Chondrocyte (in vitro differentiated cells): ENCODE measurements at places on chromosomes 2 and 18. TPM values are rescaled to one million over a fixed set of nuclear protein-coding genes. Genes with fewer than 3 reads are reported as not detected.
A peak's percentile ranks its signal among the peaks of the same experiment; 100 is the strongest.

DNA sequence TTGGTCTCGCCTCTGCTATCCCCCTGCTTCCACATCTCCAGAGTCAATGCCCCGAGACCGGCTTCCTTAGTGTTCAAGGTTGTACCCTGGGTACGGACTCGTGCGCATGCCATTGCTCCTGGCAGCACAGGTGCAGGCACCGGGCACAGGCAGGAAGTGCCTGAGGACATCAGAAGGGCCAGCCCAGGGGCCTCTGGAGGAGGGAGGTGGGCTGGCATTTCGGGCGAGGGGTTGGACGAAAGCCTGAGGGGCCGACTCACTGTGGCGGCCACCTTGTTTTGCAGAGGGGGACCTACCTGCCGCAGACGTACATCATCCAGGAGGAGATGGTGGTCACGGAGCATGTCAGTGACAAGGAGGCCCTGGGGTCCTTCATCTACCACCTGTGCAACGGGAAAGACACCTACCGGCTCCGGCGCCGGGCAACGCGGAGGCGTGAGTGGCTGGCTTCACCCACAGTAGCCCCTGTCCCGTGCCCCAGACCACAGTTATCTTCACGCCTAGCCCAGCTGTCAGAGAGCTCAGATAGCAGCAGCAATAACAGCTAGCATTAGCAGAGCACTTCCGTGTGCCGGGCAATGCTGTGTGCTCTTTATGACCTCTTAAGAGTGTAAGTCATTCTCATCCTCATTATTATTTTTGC is 12.5 kb downstream of the ITM2C start:
- DNase-seq, result peak; percentile 79

- no peak for DNase-seq
These were observed 90.6 kb downstream of the LDLRAD4 start for GRCh38 chr18:13309031-13309747.

The ANTXR1 gene
- 207 to 351 TPM (median 347 TPM) in 3 replicates for total RNA-seq

DNA sequence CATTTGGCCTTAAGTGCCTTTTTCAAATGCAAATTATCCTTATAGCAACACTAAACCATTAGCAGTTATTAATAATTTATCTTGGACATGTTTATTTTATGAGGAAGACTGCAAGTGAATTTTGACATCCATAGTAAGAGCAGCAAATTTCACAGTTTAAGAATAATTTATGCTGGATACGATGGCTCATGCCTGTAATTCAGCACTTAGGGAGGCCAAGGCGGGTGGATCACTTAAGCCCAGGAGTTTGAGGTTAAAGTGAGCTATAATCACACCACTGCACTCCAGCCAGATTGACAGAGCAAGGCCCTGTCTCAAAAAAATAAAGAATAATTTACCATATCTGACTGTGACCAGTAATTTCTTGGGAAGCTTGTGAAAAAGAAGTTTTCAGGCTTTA is 286.2 kb downstream of the TMX3 start:
- no peak for DNase-seq

GRCh38 chr2:16933355-16933754 is 267.7 kb upstream of the CYRIA start:
- DNase-seq, result no peak

The RNASEH1 gene
- total RNA-seq, result 28.9 to 32.7 TPM (median 29.2 TPM) in 3 replicates

The SPEG gene
- 62.9 to 94.9 TPM (median 89.7 TPM) in 3 replicates for total RNA-seq

The ECEL1 gene
- total RNA-seq, result 0.12 to 0.53 TPM in 2 of 3 replicates, not detected in the other

GRCh38 chr2:233456111-233456510 is 101.8 kb downstream of the DGKD start:
- DNase-seq, result peak; percentile 51

GRCh38 chr2:204110338-204110741 is 173.8 kb downstream of the ICOS start:
- no peak for DNase-seq

The FSHR gene
- not detected in 3 replicates for total RNA-seq

DNA sequence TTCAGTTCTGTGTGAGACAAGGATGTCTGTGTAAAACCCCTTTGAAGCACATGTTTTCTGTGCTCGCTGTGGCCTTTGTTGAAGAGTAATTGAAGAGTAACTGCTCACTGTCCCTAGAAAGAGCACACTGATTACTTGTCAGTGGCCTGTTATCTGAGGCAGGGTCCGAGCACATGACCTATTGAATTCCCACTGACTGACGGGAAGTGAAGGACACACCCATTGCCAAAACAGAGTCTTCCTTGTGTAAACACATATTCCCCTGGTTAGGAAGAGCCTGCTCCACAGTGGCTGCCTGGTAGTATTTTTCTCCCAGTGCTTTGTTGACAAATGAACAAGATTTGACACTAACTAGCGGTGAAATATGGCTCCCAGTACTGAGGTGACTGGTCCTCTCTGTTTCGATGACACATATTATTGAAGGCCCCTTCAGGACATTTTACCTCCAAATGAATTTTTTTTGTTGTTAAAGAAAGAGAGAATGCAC is 148.5 kb upstream of the GYPC start:
- no peak for DNase-seq

The DLX1 gene
- 6.7 to 34.2 TPM (median 7.1 TPM) in 3 replicates for total RNA-seq

The RTP5 gene
- not detected in 3 replicates for total RNA-seq

The ITGA4 gene
- total RNA-seq, result 21.3 to 23.0 TPM (median 21.5 TPM) in 3 replicates

The RTN4 gene
- total RNA-seq, result 560 to 819 TPM (median 766 TPM) in 3 replicates
